ENCODE measurements at places on chromosomes 12 and 14.
A peak's percentile ranks its signal among the peaks of the same experiment; 100 is the strongest.

GRCh38 chr14:86357876-86358275 lies 827.9 kb downstream of the FLRT2 start:
- H3K4me1 ChIP-seq: no peaks in the 10 kb centered on the region
- H3K4me3 ChIP-seq: no peak overlapping the region
- H3K27ac ChIP-seq: no peak overlapping the region
- H3K27me3 ChIP-seq: no peaks in the 10 kb centered on the region
- no peak for DNase-seq

DNA sequence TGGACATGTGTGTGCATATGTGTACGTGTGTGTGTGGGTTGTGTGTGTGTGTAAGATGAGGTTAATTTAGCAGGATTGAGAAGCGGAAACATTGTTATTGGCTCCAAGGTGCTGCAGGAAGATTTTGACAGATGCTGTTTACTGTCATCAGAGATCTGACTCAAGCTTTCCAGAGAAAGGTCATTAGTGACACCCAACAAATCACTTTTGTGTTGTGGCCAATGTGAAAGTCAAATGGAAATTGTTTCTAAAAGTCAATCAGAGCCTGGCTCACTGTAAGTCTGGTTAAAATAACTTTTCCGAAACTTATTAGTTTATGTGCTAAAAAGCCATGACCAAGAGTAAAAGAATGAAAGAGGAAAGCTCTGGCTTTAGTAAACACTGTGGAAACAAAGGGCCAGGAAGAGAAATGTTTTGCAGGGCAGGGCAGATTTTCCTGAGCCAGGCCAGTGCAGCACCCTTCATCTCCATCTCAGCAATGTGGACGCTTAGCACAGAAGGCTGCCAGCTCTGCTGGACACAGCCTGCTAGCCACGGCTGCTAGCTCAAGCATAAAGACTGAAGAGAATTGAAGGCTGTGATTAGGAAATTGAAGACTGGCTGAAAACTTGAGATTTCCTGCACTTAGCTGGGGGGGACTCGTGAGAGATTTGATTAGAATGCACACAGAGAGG lies 235.8 kb downstream of the NEDD1 start:
- DNase-seq: no peak
- no peak overlapping the region for H3K27ac ChIP-seq
- no peaks in the 10 kb centered on the region for H3K27me3 ChIP-seq
- H3K4me1 ChIP-seq: no peaks in the 10 kb centered on the region

DNA sequence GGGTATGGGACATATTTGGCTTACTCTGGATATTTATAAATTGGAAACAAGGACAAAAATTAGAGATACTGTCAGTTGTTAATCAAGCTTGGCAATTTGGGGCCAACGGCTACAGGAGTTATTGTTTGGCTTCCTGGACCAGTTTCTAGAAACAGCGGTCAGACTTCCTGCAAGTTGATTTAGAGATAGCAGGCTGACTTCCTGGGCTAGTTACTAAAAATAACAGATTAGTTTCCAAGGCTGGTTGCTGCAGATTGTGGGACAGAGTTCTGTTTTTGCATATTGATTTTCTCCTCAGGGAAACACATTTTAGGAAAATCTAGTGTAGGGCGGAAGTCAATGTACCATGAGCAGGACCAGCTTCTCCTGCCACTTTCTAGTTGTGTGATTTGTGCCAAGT lies 144.0 kb upstream of the TMPO start:
- H3K27me3 ChIP-seq: peaks cover 24% of the 10 kb centered on the region
- peaks cover 9% of the 10 kb centered on the region for H3K4me1 ChIP-seq
- DNase-seq: no peak
- H3K27ac ChIP-seq: no peak overlapping the region

DNA sequence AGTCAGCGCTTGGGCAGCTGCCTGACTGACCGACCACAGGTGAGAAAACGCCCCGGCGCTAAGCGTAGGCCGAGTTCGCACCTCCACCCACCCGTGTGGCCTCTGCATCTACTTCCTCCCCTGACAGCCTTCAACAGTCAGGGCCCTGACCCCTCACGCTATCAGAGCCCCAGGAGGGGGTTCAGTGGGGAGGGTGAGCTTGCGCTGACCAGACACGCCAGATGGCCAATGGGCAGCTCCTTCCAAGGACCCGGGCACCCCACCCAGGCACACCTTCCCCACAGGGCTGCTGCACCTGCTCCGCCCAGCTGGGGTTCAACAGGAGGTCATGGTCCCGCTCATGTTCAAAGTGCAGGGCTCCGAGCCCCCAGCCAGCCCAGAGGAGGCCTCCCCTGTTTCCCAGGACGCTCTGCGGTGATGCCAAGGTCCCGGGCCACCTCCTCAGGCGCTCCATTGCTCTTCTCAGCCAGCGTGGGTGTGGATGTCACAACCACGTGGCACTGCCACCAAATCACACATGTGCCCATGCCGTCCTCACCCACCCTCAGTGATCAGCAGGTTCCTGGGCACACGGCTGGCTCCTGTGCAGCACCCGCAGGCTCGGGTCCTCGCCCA lies 48.7 kb upstream of the BCL11B start:
- peak; percentile 12 for DNase-seq
- H3K27me3 ChIP-seq: no peaks in the 10 kb centered on the region
- no peak overlapping the region for H3K27ac ChIP-seq
- H3K4me1 ChIP-seq: peaks cover 9% of the 10 kb centered on the region

GRCh38 chr14:22168092-22168955 lies 420.7 kb downstream of the DAD1 start:
- peak overlapping the region; percentile 83 for H3K27ac ChIP-seq
- peaks cover 11% of the 10 kb centered on the region for H3K36me3 ChIP-seq
- peak overlapping the region; percentile 78 for H3K4me3 ChIP-seq
- no peak for DNase-seq
- no peaks in the 10 kb centered on the region for H3K27me3 ChIP-seq

GRCh38 chr12:91100906-91101305 lies 10.4 kb downstream of the LUM start:
- DNase-seq: no peak
- H3K36me3 ChIP-seq: no peaks in the 10 kb centered on the region
- no peak overlapping the region for H3K4me3 ChIP-seq
- H3K27me3 ChIP-seq: no peaks in the 10 kb centered on the region

GRCh38 chr12:131258398-131258797 lies 304.7 kb downstream of the ADGRD1 start:
- H3K4me3 ChIP-seq: no peak overlapping the region
- DNase-seq: no peak
- no peaks in the 10 kb centered on the region for H3K36me3 ChIP-seq
- H3K27ac ChIP-seq: no peak overlapping the region

- no peaks in the 10 kb centered on the region for H3K27me3 ChIP-seq
- no peak overlapping the region for H3K4me3 ChIP-seq
- H3K27ac ChIP-seq: no peak overlapping the region
- no peaks in the 10 kb centered on the region for H3K4me1 ChIP-seq
- no peak for DNase-seq
Measured at GRCh38 chr14:104101651-104102281, 16.3 kb downstream of the ASPG start.

- H3K4me1 ChIP-seq: no peaks in the 10 kb centered on the region
- H3K27me3 ChIP-seq: no peaks in the 10 kb centered on the region
- H3K4me3 ChIP-seq: no peak overlapping the region
- H3K36me3 ChIP-seq: no peaks in the 10 kb centered on the region
Measured at GRCh38 chr12:3579446-3580093, 88.6 kb downstream of the PRMT8 start.

DNA sequence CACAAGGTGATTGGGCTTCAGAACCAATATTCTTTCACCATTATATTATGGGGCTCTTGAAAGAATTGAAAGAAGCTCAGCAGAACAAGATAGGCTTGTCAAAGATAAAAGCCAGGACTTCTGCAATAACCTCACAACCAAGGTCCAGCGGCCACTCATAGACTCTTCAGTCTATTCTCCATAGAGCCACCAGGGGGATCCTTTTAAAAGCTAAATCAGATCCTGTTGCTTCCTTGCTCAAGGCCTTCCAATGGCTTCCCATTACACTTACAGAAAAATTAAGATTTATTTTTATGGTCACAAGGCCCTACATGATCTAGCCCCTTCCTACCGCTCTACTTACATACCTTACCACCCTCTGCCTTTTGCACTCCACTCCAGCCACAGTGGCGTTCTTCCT lies 169.6 kb downstream of the C12orf42 start:
- H3K4me3 ChIP-seq: no peak overlapping the region
- H3K4me1 ChIP-seq: no peaks in the 10 kb centered on the region
- H3K36me3 ChIP-seq: no peaks in the 10 kb centered on the region
- H3K27ac ChIP-seq: no peak overlapping the region

DNA sequence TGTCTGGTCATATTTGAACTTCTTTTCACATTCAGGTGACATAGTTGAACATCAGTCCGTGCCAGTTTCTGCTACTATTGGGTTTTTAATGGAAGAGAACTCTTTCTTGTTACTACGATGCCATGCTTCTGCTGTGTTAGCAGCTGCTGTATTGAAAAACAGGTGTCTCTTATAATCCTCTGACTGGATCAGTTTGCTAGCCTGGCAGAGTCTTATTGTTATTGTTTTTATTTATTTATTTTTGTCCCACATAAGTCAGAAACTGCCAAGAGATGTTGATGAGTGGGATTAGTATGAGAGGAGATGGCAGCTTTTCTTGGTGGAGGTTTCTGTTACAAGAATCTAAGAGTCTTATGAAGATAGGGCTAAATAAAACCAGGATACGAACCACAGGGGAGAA lies 14.6 kb downstream of the ETV6 start:
- no peak overlapping the region for H3K27ac ChIP-seq
- no peak overlapping the region for H3K4me3 ChIP-seq
- peaks cover 54% of the 10 kb centered on the region for H3K4me1 ChIP-seq
- no peaks in the 10 kb centered on the region for H3K27me3 ChIP-seq
- H3K36me3 ChIP-seq: peaks cover 18% of the 10 kb centered on the region
